ENCODE measurements at places on chromosomes 5 and 9.

DNA sequence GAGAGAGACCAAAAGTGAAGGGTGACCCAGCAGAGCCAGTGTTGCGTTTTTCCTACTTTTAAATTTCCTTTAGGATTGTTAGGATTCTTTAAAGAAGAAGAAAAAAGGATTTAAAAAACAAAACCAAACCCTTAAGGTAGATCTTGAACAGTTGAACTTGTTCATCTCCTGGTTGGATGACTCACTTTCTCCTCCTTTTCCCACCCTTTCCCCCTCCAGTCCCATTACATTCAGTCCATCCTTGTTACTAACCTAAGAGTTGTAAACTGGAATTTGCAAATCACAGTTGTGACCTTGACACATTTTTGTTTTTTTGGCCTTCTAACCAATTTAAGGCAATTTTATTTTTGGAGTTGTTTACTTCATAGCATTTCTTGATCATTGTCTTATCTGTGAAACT lies 289.2 kb downstream of the ARHGAP26 start:
- no peak for DNase-seq

GRCh38 chr5:55853818-55854217 lies 2.7 kb downstream of the IL31RA start:
- DNase-seq = no peak

GRCh38 chr9:135169709-135170226 lies 82.3 kb downstream of the OLFM1 start:
- DNase-seq = no peak

DNA sequence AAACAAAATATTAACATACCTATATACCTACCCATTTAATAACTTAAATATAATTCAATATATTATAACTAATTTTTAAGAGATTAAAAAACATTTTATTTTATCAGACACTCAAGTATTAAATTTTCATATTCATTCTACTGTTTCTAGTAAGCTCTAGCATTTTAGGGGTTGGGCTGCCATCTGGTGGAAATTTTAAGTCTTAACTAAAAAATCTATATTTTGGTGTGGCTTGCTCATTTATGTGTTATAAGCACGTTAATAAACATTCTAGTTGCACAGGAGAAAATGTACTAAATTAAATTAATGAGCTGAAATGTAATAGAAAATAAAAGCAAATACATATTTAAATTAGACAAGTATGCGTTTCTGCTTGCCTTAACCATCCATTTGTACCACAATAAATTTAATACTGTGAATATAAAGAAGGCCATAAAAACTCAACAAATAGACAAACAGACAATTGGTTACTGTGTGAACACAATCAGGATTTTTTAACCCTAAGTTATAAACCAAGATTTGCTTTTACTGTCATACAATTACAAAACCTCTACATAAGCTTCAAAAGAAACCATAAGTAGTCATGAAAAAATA lies 1728.3 kb upstream of the CDH9 start:
- peak; percentile 37 for DNase-seq

Data from NCI-H446 treated with DMSO at 0.1 percent for 48 hours (cell line).